ENCODE measurements at places on chromosomes 16 and 17. TPM values are rescaled to one million over a fixed set of nuclear protein-coding genes. Genes with fewer than 3 reads are reported as not detected.

DNA sequence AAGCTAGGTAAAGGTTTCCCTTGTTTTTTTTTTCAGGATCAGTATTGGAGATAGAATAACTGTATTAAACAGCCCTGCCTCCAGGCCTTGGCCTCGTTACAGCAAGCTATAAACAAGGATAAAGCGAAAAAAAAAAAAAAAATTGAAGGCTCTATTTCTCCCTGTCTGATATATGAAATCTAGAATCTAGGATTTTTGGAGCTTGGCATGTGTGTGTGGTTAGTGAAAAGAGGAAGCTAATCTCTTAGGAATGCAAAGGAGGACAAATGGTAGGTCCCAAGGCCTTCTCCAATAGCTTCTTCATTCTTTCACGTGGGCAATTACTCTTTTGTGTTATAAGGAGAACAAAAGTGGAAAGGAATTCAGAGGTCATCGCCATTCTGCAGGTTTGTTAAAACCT is 470.3 kb downstream of the TMEM114 start:
- DNase-seq = no peak

Gene ADAM11
- polyA plus RNA-seq = 0.09 TPM

DNA sequence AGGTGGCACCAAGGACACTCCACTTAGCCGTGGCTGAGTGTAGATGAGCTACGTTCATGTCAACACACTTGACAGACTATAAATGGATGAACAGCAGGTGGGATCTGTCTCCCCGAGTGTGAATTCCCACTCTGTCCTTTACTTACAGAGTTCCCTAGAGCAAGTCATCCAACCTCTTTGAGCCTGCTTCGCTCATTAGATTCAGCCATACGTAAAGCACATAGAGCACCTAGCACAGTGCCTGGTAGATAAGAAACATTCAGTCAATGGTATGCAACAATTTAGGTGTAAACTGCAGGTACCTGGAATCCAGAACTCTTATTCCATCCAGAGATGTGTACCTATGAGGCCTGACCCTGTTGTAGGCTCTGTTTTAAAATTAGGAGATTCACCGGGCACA is 227.8 kb upstream of the C16orf82 start:
- DNase-seq = no peak

Gene C17orf50
- polyA plus RNA-seq = not detected

- DNase-seq = peak; percentile 44
These were observed 13.6 kb downstream of the CLEC16A start for GRCh38 chr16:10957771-10958482.

- no peak for DNase-seq
These were observed 13.4 kb downstream of the FLYWCH1 start for GRCh38 chr16:2924901-2925755.

DNA sequence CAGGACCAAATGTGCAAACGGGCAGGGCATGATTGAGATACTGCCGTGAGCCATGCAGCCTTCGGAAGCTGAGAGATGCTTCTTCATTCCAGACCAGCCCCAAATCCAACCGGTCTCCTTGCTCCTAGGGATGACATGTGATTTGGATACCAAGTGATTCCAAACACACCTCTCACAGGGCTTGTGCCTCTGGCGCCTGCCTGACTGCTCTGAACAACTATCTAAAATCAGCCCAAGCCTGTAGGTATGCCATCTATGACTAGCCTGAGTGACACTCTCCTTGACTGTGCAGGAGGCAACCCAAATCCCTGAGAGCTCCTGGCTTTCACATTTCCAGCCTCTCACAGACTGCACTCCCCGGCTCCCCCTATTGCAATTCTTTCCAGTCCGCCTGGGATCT is 20.3 kb downstream of the DYNC1LI2 start:
- DNase-seq = no peak

DNA sequence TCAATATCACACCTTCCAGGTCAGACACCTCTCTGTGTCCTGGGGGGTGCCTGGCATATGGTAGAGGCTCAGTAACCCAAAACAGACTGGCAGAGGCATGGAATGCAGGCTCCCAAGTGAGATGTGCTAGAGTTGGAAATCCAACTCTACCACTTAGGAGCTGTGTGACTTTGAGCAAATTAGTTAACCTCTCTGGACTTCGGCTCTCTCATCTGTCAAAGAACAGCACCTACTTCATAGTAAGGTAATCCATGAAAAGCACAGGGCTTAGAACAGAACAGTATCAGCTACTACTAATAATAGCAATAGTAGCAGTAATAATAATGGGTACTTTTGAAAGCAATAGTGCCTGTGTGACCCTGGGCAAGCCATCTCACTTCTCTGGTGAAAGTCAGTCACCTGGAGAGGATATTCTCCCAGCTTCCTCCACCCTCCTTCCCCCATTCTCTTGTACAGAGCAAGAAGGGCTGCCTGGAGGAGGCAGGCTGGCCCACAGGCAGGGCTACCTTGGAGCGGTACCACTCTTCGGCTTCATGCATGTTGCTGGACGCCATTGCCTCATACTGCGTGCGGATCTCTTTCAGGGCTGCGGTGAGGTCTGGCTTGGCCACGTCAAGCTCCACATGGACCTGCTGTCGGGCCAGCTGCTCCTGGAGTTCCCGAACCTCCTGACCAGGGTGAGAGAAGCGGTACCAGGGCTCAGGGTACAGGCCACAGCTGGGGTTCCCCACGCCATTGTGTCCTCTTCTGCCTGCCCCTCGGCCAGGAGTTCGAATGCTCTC is 2.3 kb downstream of the GFAP start:
- no peak for DNase-seq

Gene HOXB9
- polyA plus RNA-seq = not detected

- DNase-seq = no peak
These were observed 187.7 kb downstream of the LGALS9B start for GRCh38 chr17:20279631-20280030.
